T-helper 2 cell treated with Interferon-gamma antibody and Interleukin-4, amounts not matched to agents 5 μg/mL and 100 μg/mL, for 36 hours (primary cell): ENCODE measurements at places on chromosomes 2 and 18.
A peak's percentile ranks its signal among the peaks of the same experiment; 100 is the strongest.

DNA sequence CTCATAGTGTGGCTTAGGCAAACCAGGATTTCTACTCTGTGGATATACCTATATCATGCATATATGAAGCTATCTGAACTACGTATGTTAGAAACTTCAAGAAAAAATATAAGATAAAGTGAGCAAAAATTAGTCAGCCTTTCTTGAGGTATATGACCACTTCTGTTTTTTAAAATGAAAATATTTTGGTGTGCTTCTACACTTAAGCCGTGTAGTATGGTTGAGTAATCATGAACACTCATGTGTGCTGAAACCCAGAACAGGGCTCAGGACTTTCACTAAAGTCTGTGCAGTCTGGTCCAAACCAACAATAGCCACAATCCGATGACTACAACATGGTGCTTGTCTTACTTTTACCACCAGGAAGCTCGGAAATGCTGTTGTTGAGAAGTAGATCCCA is 48.9 kb upstream of the TMEM177 start:
- no peak for DNase-seq

DNA sequence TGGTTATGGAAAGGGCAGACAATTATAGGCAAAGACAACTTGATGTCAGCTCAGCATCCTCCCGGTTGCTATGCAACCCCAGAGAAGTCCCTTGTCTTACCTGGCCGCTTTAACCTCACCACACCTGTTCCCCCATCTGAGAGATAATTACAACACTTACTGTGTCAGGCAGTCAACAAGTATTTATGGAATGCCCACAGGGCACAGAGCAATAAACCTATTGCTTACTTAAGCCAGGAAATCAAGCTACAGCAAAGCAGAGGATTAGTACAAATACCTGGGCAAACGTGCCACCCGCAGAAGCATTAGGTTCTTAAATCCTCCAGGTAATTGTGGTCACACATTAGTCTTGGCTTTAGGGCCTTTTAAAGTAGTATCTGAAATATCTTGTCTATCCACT is 320.4 kb upstream of the REV1 start:
- DNase-seq: no peak

GRCh38 chr2:190537765-190538164 is 3.2 kb upstream of the NEMP2 start:
- no peak for DNase-seq

GRCh38 chr2:38560092-38560491 is 42.6 kb downstream of the HNRNPLL start:
- DNase-seq: no peak

- no peak for DNase-seq
These were observed 21.8 kb downstream of the FZD5 start for GRCh38 chr2:207747653-207748560.

DNA sequence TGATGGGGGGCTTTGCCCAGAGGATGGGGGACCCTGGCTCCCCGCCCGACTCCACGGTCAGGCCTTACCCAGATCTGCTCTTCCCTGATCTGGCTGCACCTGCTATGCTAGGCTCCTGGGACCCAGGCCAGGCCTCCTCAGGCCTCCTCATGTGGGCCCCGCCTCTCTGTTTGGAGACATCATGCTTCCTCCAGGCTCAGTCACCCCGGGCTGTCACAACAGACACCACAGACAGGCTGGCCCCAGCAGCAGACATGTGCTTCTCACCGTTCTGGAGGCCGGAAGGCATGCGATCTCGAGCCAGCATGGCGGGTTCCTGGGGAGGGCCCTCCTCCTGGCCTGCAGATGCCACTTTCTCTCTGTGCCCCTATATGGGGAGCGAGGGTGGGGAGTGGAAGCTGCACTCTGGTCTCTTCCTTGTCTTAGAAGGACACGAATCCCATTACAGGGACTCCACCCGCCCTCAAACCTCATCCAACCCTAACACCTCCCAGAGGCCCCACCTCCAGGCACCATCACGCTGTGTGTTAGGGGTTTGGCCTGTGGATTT is 10.8 kb upstream of the NEU4 start:
- peak; percentile 3 for DNase-seq

DNA sequence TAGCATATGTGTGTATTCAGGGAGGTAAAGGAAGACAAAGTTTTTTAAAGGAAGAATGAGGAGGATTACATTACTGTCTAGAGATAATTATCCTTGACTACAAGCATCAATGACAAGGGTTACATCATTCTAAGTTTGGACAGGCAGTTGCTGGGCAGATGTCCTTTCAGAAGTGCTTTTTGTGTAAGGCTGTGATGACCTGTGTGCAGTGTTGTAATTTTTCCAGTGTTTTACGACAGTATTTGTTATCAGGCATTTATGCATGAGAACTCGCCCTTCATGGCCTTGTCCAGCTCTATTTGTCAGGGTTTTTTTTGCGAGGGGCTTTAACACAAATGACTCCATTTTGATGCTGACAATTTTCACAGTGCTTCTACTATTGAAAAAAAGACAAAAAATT is 658.3 kb upstream of the NXPH2 start:
- no peak for DNase-seq

DNA sequence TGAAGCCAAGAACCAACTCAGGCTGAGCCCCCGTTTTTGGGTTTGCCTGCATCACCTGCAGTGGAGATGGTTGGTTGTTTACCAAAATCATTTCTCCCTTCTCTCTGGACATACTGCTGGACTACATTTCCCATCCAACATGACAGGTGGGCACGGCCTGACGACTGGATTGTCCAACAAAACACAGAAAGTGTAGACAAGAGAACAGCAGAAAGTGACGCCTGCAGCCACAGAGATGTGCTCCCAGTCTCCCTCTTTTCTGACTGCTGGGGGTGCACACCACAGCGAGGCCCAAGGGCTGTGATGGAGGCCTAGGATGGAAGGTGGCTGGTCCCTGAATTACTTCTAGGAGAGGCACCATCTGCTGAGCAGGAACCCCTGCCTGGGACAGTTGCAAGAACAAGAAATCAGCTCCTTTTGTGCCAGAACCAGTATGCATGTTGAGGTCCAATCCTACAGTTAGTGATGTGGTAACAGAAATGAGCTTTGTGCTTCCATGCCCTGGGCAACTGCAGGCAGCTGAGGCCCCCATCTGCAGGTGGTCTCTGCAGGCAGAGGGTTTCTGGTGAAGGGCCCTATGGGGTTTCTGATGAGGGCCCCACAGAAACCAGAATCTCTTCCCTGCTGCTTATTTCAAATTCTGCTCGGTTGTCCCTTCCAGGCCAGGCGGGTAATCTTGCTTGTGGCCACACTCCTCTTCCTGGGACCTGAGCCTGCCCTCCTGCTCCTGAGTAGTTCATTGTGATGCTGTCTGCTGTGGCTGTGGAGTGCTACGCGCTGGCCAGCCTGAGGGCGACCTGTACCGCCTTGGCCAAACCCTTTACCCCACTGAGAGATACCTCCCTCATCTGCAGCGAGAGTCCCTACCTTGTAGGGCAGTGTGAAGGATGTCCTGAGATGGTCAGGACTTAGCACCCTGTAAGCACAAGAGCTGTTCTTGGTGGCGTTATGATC is 168.3 kb downstream of the ASB1 start:
- DNase-seq: no peak

- DNase-seq: no peak
These were observed 99.6 kb upstream of the MBOAT2 start for GRCh38 chr2:9102861-9103662.

DNA sequence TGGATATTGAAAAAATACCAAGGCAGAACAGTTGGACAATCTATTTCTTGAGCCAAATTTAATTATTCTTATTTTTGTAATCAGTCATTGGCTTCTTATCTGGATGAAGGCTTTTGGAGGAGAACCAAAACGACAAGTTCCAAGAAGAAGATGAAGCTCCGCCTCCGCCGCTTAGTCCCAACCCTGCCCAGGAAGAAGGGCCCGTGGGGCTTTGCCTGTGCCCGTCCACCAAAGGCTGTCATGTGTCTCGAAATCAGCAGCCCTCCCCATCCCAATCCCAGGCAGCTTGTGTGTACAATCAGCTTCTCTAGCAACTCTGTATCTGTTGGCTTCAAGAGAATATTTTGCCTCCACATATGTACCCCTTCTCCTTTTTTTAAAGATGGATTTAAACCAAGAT is 24.6 kb downstream of the PTRHD1 start:
- no peak for DNase-seq

- no peak for DNase-seq
These were observed 183.3 kb downstream of the ASXL3 start for GRCh38 chr18:33761363-33761762.

DNA sequence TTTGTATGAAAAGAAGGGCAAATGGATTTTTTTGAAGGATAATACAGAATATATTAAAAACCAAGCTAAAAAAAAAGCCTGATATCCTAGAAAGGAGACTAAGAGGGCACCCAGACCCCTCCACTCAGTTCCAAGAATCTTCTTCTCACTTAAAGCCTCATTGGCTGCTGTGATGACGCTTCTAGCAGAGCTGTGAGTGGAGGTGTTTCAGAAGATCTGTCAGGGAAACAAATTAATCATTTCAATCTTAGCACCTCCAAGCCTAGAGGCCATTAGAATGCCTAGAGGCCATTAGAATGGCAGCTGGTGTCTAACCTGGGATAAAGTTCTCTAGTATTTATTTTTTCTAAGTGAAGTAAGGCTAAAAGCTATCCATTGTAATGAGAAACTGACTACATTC is 164.2 kb upstream of the TMEM200C start:
- DNase-seq: no peak

- no peak for DNase-seq
These were observed 40.0 kb upstream of the GLS start for GRCh38 chr2:190840569-190841172.

DNA sequence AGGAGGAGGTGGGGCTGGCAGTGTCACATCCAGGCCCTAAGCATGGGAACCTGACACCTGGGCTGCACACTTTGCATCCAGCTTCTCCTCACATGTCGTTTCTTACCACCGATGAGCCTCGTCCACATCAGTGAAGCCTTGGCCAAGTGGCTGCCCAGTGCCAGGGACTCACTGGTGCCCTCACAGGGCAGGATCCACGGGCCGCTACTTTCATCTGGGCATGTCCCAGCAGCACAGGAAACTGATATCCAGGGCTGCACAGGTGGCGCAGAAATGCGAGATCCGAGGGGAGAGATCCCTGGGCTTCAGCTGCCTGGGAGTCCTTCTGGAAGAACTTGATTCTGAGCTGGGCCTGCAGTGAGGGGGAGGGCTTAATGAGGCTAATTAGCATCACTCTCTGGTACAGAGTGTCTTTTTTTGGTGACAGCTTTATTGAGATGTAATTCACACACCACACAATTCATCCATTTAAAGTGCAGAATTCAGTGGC is 291.6 kb upstream of the HDAC4 start:
- no peak for DNase-seq

DNA sequence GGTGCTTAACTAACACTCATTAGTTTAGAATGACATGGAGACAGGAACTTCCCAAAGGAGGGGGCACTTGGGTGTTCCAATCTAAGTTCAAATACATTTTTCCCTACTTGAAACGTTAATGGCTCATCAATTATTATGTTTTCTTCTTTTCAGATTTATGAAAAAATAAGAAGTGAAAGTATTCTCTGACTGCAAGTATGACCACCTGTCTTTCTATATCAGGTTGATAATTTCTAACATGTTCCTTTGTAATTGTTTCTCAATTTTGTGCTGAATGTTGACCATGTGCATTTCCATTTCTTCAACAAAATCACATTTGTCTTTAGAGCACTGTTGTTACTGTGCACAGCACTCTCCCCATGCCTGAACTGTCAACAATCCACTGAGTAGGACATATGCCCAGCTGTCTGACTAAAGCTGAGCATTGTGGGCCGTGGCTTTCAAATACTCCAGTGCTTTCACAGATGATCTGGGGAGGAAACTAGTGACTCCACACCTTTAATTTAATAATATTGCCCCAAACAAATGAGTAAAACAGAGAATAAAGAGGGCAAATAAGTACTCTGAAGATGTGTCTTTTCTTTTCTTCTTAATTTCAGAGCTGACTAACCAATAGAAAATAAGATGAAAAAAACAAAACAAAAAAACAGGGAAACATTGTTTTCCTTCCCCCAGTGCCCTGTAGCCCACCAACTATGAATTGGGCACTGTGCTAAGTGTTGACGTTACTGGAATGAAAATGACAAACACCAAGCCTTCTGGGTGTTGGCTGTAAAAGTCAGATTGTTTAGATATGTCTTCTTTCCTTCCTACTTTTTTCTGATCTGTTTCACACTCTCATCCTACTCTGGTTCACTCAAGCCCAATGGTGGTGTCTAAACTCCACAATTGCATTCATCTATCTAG is 16.0 kb downstream of the LANCL1 start:
- no peak for DNase-seq

- no peak for DNase-seq
These were observed 20.9 kb downstream of the NAPG start for GRCh38 chr18:10546557-10547300.

DNA sequence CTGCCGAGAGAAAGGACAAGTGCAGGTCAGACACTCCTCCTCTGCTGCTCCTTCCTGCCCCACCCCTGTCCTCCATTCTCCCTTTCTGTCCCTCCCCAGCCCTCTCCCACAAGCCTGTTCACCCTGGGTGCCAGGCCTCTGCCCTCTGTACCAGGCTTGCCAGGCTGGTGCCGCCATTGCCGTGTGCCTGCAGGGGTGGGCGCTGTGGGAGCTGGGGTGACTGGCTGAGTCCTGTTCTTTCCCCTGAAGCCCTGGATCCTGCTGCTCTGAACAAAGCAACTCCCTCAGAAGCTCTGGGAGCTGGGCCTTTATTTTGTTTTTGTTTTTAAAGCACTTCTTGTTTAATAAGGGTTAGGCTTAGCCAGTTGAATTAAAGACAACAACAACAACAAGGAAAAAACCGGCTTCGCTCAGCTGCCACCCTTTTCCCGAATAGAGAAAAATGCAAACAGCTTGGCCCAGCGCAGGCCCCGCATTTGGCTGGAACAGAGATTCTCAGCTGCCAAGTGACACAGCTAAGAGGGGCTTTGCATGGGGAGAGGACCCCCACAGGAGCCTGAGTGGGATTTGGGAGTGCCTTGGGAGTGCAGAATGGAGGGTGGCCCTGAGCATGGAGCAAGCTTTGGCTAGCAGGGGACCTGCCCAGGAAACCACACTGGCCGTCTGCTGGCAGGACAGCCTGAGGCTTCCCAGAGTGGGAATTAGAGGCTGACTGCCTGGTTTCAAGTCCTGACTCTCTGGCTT is 9.1 kb downstream of the PCARE start:
- DNase-seq: no peak

GRCh38 chr2:10150436-10150835 is 27.9 kb downstream of the RRM2 start:
- no peak for DNase-seq

GRCh38 chr2:11682590-11682915 is 12.6 kb upstream of the NTSR2 start:
- DNase-seq: no peak

DNA sequence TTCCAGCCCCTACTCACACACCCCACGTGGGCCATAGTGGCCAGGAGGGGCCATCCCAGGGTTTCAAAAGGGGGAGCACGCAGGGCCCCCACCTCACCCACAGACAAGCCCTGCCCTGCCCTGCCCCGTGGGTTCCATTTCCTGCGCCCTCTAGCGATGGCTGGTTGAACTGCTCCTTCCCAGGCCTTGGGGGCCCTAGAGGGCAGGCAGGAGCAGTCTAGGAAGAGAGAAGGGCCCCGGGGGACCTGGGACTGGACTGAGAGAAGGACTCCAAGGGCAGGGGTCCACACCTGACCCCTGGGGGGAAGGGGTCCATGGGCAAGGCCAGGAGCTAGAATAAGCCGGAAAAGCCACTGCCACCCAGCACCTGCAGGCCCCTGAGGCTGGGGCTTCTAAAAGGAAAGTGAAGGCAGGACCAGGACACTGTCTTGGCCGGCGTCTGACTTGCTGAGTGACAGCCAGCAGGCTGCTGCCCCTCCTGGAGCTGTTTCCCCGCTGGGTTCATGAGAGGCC is 10.1 kb downstream of the CYP26B1 start:
- peak; percentile 31 for DNase-seq

GRCh38 chr2:55120634-55121359 is 70.5 kb upstream of the RTN4 start:
- DNase-seq: no peak

GRCh38 chr2:76851000-76851399 is 671.2 kb downstream of the LRRTM4 start:
- DNase-seq: no peak
